Ovary (tissue), 10 donors: ENCODE measurements at places on chromosomes 6 and 20.

- H3K36me3 ChIP-seq = no peaks in the 10 kb centered on the region
- H3K4me1 ChIP-seq = peaks cover 2% of the 10 kb centered on the region
- H3K4me3 ChIP-seq = no peak overlapping the region
Observed at GRCh38 chr6:6858533-6858982, 249.2 kb upstream of the RREB1 start.

DNA sequence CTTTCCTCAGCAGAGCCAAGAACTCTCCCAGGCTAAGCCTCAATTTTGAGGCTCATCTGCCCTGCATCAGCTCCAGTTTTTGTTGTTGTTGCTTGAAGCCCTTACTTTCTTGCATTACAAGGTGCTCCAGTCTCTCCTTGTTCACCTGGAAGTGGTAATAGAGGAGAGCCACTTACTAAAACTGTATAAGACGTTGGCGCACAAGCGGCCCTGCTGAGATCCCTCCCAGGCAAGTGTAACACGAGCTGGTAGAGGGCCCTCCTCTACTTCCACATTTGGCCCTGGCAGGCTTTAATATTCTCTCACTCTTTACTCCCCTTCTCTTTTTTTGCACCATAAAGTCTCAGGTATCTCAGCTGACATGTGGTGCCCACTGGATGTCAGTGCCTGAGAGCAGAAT is 19.5 kb downstream of the GCM2 start:
- H3K4me1 ChIP-seq = no peaks in the 10 kb centered on the region
- no peaks in the 10 kb centered on the region for H3K36me3 ChIP-seq
- H3K27me3 ChIP-seq = no peaks in the 10 kb centered on the region
- H3K4me3 ChIP-seq = no peak overlapping the region
- H3K27ac ChIP-seq = no peak overlapping the region
- DNase-seq = no peak

- no peaks in the 10 kb centered on the region for H3K4me1 ChIP-seq
- H3K4me3 ChIP-seq = no peak overlapping the region
- no peaks in the 10 kb centered on the region for H3K27me3 ChIP-seq
- no peaks in the 10 kb centered on the region for H3K36me3 ChIP-seq
- H3K27ac ChIP-seq = no peak overlapping the region
Observed at GRCh38 chr6:24929242-24929641, 6.5 kb downstream of the RIPOR2 start.

DNA sequence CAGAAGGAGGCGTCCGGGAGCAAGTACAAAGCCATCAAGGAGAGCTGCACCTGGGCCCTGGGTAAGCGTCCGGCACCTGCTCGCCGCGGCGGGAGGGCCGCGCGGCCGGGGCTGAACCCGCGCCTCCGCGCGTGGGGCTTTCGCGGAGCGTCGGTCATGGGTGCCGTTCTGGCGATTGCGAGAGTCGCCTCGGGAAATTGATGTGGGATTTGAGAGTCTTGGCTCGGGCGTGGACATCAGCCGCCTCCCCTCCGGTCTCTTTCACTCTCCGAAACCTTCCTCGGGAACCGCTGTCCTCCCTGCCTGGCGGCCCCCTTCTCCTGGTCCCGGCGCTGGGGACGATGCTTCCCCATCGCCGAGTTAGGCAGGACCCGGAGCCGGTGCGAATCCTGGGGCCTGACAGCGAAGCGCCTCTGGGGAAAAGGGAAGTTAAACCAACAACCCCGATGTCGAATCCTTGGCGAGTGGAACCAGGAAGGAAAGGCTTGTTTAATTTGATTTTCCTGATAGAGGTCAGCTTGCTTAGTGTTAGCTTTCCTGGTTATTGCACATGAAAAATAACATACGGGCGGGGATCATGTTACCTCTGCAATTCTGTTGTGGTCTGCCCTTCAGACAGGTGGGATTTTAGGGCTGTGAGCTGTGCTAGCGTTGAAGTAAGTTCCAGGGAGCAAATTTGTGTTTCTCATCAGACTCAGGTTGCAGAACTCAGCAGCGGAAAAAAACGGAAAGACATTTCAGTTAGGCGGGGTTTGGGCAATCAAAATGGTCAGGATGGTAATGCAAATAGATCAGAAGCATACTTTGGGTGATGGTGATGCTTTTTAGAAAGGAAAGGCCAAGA is 594 bp downstream of the ARFGEF3 start:
- no peak for DNase-seq
- no peaks in the 10 kb centered on the region for H3K4me1 ChIP-seq
- H3K27me3 ChIP-seq = no peaks in the 10 kb centered on the region
- H3K27ac ChIP-seq = no peak overlapping the region
- peak overlapping the region; percentile 32 for H3K4me3 ChIP-seq

- peak overlapping the region; percentile 87 for H3K27ac ChIP-seq
- H3K4me3 ChIP-seq = peak overlapping the region; percentile 65
- H3K27me3 ChIP-seq = no peaks in the 10 kb centered on the region
- H3K36me3 ChIP-seq = no peaks in the 10 kb centered on the region
Observed at GRCh38 chr6:107488875-107489635, 862 bp upstream of the SOBP start.

DNA sequence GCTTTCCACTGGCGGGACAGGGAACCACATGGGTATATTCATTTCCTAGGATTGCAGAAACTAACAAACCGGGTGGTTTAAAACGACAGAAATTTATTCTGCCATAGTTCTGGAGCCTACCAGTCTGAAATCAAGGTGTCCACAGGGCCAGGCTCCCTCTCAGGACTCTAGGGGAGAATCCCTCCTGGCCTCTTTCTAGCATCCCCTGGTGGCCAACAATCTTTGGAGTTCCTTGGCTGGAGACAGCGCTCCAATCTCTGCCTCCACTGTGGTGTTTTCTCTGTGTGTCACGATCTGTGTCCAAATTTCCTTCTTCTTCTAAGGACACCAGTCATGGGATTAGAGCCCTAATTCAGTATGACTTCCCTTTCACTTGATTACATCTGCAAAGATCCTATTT is 95.0 kb downstream of the SCML4 start:
- H3K27me3 ChIP-seq = no peaks in the 10 kb centered on the region
- DNase-seq = no peak
- H3K36me3 ChIP-seq = no peaks in the 10 kb centered on the region
- H3K27ac ChIP-seq = no peak overlapping the region
- no peak overlapping the region for H3K4me3 ChIP-seq
- H3K4me1 ChIP-seq = no peaks in the 10 kb centered on the region

DNA sequence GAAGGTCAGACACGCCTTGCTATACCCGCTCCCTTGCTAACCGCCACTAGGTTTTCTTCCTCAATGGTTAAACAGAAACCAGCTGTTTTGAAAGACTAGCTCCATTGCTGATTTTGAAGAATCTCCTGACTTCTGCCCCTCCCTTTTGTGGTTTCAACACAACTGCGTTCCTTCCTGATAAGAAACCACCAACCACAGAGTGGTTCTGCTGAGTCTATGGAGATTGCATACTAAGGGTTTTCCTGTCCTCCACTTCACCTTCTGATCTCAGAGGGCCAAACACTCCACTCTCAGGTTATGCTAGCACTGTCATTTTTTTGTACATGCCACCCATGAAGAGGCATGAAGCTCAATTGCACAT is 207.9 kb downstream of the MYLK4 start:
- H3K36me3 ChIP-seq = no peaks in the 10 kb centered on the region
- H3K27me3 ChIP-seq = no peaks in the 10 kb centered on the region
- H3K4me1 ChIP-seq = no peaks in the 10 kb centered on the region

GRCh38 chr6:72238900-72239299 is 352.6 kb downstream of the RIMS1 start:
- no peaks in the 10 kb centered on the region for H3K27me3 ChIP-seq
- no peaks in the 10 kb centered on the region for H3K4me1 ChIP-seq
- no peak overlapping the region for H3K4me3 ChIP-seq
- no peak for DNase-seq
- no peak overlapping the region for H3K27ac ChIP-seq
